ENCODE measurements at places on chromosomes 16 and 17. TPM values are rescaled to one million over a fixed set of nuclear protein-coding genes. Genes with fewer than 3 reads are reported as not detected.

Gene SLC52A1
- total RNA-seq = 0.12 TPM

GRCh38 chr17:9512323-9513168 is 63.1 kb downstream of the STX8 start:
- no peak for DNase-seq

GRCh38 chr16:77850636-77851333 is 62.4 kb downstream of the VAT1L start:
- DNase-seq = no peak

GRCh38 chr17:9401434-9401833 is 174.2 kb downstream of the STX8 start:
- DNase-seq = no peak

DNA sequence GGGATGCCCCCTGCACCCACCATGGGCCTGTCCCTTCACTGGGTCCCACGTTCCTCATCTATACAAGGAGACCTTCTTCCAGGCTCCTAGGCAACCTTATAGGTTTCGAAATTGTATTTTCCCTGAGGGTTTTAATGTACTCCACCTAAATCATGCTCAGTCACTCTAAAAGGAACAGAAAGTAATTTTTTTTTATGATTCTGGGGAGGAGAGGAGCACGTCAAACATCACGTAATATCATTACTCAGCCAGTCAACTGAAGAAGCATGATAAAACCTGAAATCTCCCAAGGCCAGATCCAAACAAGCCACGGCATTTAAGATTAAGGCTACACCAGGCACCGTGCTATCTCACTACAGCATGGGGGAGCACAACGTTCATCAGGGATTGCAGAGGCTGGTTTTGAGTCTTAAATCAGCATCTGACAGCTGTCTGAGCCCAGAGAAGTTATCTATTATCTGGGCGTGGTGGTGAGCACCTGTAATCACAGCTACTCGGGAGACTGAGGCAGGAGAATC is 3.9 kb upstream of the TMEM114 start:
- DNase-seq = no peak

DNA sequence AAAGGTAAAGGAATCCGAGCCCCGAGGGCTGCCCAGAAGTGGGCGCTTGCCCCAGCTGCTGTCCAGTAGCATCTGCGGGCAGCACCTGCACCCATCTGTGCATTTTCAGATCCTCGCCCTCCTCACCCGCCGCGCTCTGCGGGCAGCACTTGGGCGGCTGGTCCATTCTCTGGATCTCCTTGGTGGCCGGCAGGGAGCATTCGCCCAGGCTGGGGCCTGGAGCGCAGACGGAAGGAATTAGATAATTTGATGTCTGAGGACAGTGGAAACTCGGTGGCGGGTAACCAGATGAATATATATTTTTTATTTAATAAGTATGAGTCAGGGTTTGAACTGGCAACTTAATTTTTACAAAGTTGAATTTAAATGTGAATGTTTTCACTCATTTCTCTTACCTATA is 88.5 kb downstream of the NPIPB11 start:
- no peak for DNase-seq

- no peak for DNase-seq
These were observed 2.9 kb downstream of the ZNF750 start for GRCh38 chr17:82836823-82837357.

DNA sequence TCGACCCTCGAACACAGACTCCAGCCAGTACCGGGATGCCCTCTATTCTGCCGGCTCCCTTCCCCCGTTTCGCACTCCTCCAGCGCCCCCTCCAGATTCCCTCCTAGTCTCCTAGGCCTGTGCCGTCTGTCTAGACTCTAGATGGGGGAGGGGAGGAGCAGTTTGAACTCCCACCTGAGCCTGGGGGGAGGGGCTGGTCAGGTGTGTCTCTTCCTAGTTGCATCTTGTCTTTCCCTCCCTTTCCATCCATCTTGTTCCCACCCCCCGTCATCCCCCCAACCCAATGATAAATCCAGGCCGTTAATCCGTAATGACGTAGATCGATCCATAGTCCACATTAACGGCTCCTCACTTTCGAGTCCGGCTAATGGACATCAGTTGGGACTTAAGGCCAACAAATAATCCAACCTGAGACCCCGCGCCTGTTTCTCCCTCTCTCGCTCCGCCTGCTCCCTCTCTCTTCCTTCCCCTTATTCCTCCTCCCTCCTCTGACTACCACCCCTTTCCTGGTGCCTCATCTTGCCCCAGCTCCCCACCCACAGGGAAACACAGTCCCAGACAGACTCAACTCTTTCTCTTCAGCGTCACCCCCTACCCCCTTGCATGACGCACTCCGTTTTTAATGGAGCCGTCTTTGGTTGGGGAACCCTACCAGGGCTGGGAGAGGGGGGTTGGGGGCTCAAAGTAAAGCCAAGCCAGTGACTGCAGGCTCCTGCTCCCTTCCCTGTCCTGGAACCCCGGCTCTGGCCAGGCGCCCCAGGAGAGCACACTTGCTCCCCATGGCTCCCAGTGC is 3.4 kb upstream of the HOXB5 start:
- DNase-seq = no peak
